ENCODE measurements at places on chromosomes 4 and X. TPM values are rescaled to one million over a fixed set of nuclear protein-coding genes. Genes with fewer than 3 reads are reported as not detected.

BEX5 gene
- total RNA-seq = 0.09 TPM

SPARCL1 gene
- 1.9 TPM for total RNA-seq

RS1 gene
- total RNA-seq = not detected

MSX1 gene
- 0.33 TPM for total RNA-seq

GRCh38 chr4:84596826-84597225, 13.9 kb downstream of the CDS1 start:
- H3K4me3 ChIP-seq = no peak overlapping the region
- no peaks in the 10 kb centered on the region for H3K4me1 ChIP-seq
- no peaks in the 10 kb centered on the region for H3K27me3 ChIP-seq
- no peak for DNase-seq
- no peaks in the 10 kb centered on the region for H3K36me3 ChIP-seq

GRCh38 chrX:39705290-39705689, 392.5 kb downstream of the BCOR start:
- H3K36me3 ChIP-seq = no peaks in the 10 kb centered on the region
- no peak overlapping the region for H3K4me3 ChIP-seq
- H3K27ac ChIP-seq = no peak overlapping the region
- H3K27me3 ChIP-seq = no peaks in the 10 kb centered on the region
- no peak for DNase-seq
- H3K4me1 ChIP-seq = peaks cover 4% of the 10 kb centered on the region

All from liver (tissue), 10 donors.